ENCODE measurements at places on chromosomes 7 and 10.

GRCh38 chr10:130109796-130110245 lies 809 bp downstream of the C10orf143 start:
- DNase-seq, result peak; percentile 71

- no peak for DNase-seq
Observed at GRCh38 chr7:101985057-101985902, 167.9 kb downstream of the CUX1 start.

DNA sequence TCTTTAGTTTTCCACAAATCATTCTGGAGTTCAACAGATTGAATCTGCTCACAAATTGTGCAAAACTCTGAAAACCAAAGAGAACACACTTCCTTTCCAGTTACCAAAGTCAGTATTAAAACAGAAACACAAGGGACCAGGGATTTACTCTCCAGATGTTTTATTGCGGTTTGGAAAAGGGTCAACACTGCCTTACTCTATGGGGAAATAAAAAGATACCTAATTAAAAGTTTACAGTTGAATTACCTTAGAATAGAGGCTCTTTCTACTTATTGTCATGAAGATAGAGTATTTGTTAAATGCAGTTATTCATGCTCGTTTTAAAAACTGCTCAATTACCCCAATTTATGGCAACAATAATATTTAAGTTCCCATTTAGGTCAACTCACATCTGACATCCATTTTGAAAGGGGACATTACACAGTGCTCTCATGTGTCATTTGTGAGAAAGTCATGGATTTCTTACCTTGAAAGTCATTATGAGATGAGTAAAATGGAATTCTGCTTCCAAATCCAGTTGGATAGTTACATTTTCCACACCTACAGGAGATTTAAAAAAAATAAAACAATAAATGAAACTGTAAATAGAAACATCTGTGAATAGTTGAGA lies 8.4 kb downstream of the LAMB1 start:
- no peak for DNase-seq

- DNase-seq, result no peak
Observed at GRCh38 chr10:114103284-114103683, 59.6 kb downstream of the ADRB1 start.

DNA sequence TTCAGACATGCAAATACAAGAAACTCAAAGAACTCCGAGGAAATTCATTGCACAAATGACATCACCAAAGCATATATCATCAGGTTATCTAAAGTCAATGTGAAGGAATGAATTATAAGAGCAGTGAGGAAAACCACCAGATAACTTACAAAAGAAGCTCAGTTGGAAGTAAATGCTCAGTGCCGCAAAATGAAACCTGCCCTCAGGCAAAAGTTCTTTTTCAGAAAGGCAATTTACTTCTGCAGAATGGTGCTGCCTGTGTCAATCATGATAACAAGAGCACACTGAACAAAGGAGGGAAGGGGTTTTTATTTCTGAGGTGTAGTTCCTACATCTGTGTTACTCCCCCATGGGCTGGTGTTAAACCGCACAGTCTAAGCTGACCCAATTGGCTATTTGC lies 550.6 kb upstream of the SEMA3D start:
- DNase-seq, result no peak

DNA sequence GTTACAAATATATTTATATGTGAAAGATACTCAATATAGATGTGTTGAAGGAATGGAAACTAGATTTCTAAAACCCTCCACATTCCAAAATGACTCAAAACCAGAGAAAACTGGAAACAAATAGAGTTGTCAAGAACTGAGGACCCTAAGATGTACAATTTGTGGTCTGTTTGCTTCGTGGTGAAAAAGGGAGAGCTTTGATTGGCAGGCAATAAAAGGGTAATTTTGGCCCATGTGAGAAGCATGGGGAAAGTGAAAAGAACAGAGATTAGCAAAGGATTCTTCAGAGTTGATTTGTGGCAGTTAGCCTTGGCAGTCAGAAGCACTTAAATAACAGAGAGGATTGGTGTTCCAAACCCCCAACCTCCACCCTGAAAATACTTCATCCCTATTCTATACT lies 37.1 kb upstream of the DKK1 start:
- DNase-seq, result no peak

DNA sequence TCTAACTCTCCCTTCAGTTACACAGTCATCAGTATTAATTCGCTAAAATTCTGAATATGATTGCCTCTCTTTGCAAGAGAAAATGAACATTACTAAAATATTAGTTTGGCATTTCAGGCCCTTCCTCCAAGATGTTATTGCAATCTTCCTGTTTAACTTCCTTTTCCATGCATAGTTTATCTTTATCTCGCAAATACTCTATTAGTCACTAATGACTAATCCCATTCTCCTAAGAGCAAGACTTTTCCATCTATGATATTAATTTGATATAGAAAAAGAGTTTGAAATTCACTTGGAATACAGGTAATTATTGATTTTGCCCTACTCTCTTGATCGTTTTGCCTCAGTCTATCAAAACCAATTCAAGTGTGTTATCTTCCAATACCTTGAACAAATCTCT lies 41.8 kb upstream of the SEMA3A start:
- DNase-seq, result no peak

DNA sequence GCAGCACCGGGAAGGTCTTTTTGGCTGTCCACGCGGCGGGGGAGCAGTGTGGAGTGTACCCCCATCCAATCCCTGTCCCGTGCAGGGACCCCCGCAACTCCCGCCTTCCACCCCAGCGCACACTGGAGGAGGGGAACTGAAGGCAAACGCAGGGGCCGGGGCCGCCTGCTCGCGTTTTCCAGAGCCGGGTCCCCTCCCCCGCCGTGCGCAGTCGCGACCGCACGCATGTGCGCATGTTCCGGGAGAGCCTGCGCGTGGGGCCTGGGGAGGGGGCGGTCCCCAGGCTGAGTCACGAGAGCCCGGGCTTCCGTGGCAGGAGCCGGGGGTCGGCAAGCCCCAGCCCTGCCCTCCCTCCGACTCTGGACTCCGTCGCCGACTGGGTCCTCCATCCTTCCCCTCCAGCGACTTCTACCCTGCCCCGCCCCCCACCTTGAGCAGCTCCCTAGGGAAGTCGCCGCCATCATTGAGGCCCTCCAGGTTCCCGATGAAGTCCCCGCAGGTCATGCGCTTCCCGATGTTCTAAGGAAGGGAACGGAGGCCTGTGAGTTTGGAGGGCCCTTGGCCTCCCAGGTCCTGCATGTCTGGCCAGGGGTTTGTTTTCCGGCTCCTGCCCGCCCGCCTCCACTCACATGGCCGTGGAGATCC lies 8.0 kb downstream of the PSD start:
- DNase-seq, result no peak

DNA sequence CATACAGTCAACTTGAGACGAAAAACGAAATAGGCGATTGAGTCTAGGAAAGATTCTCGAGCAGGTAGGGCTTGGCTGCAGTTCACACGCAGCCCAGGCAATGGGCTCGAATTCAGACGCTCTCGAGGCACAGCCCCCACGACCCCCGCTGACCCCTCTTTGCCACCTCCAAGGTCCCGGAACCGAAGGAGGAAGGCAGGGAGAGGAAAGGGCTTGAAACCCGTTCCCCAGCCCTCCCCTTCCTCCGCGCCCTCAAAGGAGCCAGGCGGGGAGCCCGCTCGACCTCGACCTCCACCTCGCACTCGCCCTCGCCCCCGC lies 441 bp downstream of the CCDC186 start:
- DNase-seq, result no peak

GRCh38 chr7:120274482-120274881 lies 1.5 kb downstream of the KCND2 start:
- no peak for DNase-seq

- DNase-seq, result no peak
Observed at GRCh38 chr7:100465299-100465698, 1.2 kb upstream of the SPACDR start.

- DNase-seq, result no peak
Observed at GRCh38 chr10:104819731-104820130, 178.6 kb downstream of the SORCS3 start.

DNA sequence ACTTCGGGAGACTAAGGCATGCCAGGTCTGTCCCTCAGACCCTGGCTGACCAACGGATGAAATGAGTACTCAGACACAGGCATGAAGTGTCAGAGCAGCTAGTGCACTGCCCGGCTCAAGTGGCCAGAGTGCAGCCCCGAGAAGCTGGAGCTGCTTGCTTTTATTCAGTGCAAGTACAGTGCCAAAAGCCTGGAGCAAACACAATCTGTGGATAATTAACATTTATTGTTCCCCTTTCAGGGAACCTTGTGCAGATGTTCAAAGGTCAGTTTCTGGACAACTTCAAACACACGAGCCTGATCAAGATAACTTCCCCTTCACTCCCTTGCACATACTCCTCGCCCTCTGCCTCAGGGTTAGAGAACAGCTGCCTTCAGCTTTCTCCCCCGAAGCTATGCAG lies 7.9 kb upstream of the ATE1 start:
- DNase-seq, result no peak

DNA sequence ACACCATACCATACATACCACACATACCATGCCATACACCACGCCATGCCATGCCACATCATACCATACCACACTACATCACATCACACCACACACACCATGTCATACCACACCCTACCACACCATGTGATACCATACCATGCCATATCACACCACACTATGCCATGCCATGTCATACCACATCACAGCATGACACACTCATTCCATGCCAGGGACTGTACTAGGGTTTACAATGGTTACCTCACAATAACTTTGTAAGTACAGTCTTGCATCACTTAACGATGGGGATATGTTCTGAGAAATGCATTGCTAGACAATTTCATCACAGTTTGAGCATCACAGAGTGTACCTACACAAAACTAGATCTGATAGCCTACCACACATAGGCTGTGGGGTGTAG lies 14.5 kb downstream of the PYROXD2 start:
- DNase-seq, result no peak

DNA sequence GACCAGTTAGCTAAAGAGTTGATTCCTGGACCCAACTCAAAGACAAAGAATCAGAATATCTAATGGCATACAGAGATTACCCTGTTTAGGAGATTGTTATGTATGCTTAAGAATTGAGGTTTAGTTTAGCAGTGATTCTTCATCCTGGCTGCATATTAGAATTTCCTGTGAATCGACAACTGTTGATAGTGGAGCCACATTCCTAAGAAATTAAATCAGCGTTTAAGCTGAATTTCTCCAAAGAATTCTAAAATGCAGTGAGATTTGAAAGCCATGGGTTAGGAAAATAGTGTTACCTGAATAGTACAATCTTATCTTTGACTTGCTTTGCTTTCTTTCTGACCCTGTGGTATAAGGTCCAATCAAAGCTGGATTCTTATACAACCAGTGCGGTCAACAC lies 16.4 kb upstream of the FERD3L start:
- no peak for DNase-seq

GRCh38 chr7:132251327-132251659 lies 325.0 kb downstream of the PLXNA4 start:
- no peak for DNase-seq

Data from T-helper 9 cell (primary cell).